Aorta (tissue), 5 donors: ENCODE measurements at places on chromosomes 5 and 9.

DNA sequence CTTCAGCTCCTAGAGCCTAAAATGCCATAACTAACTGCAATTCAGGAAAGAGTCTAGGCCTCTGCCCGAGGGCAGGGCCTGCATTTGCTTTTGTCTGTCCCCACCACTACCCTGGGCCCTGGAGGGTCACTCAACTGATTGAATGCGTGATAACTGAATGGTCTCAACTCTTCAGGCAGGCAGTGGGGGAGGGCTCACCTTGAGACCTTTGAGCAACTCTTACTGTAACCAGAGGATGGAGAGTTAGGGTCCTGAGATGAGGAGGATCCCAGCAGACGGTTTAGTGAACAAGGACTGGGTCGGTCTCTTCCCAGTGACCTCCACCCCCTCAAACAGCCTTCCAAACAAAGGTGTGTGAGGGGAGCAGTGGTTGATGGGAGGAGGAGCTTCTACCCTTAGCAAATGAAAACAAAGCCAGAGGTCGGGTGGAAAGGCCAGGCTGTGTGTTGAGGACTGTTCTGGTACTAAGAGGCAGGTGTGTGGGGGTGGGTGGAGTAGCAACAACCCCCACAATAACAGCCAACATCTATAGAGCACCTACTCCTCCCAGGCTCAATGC, 59.4 kb downstream of the CXXC5 start:
- DNase-seq, result no peak

DNA sequence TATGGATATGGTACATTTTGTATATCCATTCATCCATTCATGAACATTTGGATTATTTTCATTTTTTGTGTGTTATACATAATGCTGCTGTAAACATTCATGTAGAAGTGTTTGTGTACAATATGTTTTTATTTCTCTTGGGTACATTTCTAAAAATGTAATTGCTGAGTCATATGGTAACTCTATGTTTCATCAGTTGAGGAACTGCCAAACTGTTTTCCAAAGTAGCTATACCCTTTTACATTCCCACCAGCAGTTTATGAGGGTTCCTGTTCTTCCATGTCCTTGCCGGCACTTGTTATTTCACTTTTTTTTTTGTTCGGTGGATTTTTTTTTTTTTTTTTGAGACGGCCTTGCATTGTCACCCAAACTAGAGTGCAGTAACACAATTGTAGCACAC, 54.0 kb upstream of the MCCC2 start:
- DNase-seq, result no peak

GRCh38 chr5:135894789-135895188, 852 bp downstream of the IL9 start:
- DNase-seq, result no peak

- no peak for DNase-seq
Measured at GRCh38 chr5:19978476-19978875, 9.5 kb downstream of the CDH18 start.

DNA sequence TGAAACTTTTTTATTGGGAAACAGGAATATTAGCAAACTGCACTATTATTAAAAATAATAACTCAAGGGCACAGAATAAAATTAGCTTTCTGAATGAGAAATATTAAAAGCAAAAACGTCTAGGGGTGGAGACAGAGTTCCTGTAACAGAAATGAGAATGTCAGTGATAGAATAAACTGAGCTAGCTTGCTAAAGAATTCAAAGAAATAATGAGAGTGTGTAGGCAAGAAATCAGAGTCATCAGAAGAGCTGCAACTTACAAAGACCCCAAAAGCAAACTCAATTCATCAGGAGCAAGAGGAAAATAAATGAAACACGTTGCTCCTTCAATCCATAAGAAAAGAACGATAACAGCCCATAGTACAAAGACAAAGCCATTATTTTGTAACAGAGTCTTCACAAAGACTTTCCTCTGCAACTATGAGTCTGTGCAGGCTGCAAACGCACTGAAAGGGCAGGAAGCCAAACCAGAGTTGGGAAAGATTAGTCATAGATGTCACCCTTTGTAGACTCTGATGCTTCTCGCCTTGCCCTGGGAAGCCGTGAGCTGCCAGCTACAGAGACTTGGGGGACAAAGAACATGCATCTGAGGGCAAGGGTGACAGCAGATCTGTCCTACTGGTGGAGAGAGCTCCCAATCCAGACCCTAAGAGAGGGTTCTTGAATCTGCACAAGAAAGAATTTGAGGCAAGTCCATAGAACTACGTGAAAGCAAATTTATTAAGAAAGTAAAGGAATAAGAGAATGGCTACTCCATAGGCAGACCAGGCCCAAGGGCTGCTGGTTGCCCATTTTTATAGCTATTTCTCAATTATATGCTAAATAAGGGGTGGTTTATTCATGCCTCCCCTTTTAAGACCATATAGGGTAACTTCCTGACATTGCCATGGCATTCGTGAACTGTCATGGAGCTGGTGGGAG, 40.8 kb downstream of the SHC3 start:
- peak; percentile 70 for DNase-seq

- DNase-seq, result no peak
Measured at GRCh38 chr9:135152614-135153334, 65.3 kb downstream of the OLFM1 start.

- DNase-seq, result no peak
Measured at GRCh38 chr5:176157656-176158055, 80.6 kb upstream of the SIMC1 start.

DNA sequence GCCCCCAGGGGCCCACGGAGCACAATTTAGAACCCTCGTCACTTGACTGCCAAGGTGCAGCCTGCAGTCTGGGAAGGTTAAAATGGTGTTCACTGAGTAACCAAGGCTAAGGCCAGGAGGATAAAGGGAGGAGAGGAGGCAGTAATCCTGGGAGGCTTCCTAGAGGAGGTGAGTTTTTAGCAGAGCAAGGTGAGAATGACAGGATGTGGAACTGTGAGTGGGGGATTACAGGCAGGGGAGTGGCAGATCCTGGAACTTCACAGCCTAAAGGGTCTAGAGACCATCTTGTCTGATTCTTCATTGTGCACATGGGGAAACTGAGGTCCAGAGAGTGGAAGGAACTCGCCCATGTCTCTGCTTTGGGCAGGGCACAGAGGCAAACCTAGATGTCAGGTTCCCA, 42.5 kb upstream of the ASS1 start:
- no peak for DNase-seq

DNA sequence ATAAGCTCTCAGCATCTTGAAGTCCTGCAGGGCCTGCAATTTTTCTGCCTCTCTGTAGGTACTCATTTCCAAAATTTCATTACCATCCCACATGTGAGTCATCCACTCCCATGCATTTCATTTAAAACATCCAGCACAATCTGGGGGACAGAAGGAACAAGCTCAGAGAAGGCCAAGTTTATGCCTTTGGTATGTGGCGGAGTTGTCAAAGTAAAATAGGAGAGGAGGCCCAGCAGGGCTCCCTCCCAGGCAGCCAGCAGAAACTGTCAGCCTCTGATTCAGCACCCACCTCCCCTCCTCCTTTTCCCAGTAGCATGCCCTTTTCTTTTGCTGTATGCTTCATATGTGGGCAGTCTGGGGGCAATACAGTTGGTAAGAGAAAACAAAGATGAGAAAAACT, 126.4 kb upstream of the ZNF366 start:
- no peak for DNase-seq
